Breast epithelium (tissue), 4 donors: ENCODE measurements at places on chromosomes 5 and 9. TPM values are rescaled to one million over a fixed set of nuclear protein-coding genes. Genes with fewer than 3 reads are reported as not detected.

ELP1 gene
- total RNA-seq, result 27.8 TPM

LYRM7 gene
- total RNA-seq, result 15.8 TPM

HTR4 gene
- total RNA-seq, result 0.66 TPM

NFX1 gene
- 45.5 TPM for total RNA-seq

IFNA17 gene
- not detected for total RNA-seq

UNC5A gene
- total RNA-seq, result 0.15 TPM

IFNK gene
- total RNA-seq, result not detected

DNA sequence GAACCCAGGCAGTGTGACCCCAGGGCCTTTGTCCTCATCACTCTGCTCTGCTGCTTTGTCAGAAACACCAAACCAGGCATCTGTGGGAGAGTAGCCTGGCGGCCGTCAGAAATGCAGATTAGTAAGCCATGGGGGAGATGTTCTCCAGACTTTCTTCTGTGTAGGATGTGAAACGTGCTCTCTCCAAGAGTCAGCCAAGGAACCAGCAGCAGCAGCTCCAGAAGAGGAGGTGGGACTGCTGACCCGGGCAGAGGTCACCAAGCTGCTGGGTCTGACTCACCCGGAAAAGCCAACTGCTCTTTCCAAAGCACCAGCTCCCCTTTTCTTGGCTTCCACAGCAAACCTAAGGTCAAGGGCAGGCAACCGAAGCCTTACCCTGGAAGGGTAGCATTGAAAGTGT is 14.4 kb upstream of the ABLIM3 start:
- no peak for DNase-seq

DNA sequence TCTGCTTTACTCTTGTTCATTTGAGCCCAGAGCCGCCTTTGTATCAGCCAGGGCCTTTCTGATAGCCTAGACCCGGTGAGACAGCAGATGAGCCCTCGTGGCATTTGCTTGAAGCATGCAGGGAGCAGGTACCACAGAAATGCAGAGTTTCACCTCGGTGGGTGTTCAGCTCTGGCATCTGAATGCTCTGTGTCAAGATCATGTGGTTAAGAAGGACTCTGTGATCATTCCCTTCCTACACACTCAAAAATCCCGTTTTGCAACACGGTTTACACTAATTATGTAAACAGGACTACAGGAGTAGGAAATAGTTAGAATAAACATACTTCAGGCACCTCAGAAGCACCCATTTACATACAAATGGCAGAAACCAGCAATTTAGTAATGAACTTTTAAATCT is 67.2 kb downstream of the MVB12B start:
- no peak for DNase-seq

- no peak for DNase-seq
Measured at GRCh38 chr9:16102154-16102553, 549.3 kb downstream of the CCDC171 start.

DNA sequence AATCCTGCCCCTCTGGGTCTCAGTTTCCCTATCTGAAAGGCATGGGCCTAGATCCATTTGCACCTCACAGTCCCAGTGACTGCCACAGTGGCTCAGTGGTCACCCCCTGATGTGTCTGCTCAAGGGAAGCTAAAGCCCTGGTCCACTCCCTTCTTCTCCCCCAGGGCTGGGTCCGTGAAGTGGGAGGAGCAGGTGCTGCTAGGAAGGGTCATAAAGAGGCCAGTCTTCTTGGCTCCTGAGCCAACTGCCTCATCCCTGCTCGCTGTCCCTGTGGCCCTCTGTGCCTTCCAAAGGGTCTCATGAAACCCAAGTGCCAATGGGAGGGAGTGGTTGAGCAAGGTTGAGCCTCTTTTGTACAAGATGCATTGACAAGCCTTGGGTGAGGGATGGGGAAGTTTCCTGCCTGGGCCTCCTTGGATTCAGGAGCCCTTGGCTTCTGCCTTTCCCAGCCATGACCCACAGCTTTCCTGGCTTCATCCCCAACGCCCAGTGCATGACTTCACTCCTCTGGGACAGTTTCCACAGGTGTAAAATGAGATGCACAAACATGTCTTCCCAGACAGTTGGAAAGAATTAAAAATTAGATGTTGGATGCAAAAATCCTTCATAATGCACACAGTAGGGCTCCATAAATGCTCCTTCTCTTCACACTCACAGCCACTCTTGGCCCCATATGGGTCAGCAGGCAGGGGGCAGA is 1.6 kb upstream of the SLC6A7 start:
- DNase-seq, result no peak

DNA sequence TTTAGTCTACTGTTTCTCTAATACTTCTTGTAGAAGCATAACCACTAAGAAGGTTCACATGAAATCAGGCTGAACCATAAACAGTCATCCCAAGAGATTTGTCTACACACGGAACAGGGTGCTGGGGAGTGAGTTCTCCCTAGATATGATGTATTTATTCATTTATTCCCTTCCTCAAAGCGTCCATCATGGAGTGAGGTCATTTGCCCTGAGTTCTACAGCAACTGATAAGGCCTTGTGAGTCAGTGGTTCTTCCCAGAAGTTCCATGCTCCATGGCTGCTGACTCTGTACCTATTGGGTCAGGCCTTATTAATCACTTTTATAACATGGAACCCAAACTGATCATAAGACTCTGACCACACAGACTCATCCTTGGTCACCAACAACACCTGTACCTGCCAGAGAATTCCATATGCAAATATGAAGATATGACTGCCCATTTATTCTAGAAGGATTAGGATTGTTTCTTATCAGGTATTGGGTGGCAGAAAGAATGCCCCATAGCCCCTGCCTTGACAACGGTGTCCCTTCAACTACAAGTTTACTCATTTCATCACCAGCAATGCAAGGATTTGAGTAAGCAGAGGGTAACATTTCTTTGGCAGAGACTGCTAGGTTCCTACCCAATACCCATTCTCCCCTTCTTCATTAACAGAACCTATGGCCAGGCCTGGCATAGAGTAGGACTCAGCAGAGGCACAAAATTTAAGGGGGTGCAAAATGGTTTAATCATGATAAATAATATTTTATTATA is 118.1 kb downstream of the LHFPL2 start:
- no peak for DNase-seq

DNA sequence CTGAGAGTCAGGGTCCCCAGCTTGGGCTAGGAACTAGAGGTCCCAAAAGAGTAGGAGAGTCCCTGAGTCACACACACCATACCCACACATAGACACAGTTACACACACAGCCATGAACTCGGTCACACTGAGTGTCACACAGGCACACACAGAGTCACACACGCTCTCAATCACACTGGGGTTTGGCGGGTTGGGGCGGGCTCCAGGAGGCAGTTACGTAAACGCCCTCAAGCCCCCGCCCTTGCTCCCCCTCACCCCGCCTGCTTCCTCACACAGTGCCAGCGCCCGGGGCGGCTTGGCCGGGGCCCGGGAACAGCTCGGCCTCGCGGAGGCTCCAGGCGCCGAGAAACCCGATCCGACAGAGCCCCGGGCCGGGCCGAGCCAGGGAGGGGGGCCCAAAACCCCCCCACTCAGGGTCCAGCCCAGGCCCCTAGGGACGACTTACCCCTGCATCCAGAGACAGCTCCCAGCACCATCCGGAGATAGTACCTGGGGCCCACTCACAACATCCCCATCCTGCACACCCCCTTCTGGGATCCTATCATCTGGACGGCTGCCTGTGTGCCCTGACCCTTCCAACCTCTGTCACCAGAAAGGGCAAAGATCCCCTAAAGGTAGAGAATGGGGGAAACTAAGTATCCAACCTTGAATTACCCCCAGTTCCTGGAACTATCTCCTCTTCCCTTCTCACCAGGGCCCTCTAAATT is 3.5 kb upstream of the CNTFR start:
- DNase-seq, result peak; percentile 80

DNA sequence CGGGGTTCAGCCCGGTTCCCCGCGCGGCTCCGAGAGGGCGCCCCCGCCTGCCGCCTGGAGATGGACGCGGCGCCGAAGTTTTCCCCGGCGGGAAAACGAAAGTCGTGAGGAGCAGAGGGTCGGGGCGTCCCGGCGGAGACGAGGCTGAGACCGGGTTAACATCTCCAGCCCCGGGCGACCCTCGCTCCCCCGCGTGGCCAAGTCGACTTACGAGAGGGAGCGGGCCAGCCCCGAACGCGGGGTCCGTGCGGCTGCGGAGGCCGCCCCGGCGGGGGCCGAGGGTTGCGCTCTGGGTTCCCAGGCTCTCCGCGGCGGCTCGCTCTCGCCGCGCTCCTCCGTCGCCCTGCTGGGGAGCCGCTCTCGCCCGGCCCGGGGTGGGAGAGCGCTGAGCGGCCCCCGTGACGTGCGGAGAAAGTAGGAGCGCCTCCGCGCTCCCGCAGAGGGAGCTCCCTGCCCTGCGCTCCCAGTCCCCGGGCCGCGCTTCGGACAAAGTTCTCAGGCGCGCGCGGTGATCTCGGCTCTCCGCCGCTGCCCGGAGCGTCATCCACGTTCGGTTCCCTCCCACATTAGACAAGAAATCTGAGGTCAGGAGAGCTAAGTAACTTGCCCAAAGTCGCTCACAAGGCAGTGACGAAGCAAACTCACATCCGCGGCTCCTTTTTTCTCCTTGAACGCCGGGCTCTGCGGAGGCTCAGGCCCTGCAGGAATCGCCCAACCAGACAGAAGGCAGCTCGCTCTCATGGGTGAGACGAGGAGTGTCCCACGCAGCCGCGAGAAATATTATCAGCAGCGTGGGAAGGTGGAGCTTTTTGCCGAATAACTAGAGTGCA is 1.2 kb upstream of the GCNT4 start:
- peak; percentile 39 for DNase-seq

GRCh38 chr5:151899399-151899798 is 25.3 kb downstream of the GLRA1 start:
- no peak for DNase-seq

- DNase-seq, result no peak
Measured at GRCh38 chr5:32618962-32619361, 33.6 kb downstream of the SUB1 start.

- DNase-seq, result no peak
Measured at GRCh38 chr5:7500256-7500655, 104.3 kb downstream of the ADCY2 start.

GRCh38 chr5:665956-666711 is 27.0 kb downstream of the TPPP start:
- DNase-seq, result no peak

GRCh38 chr5:175534070-175534932 is 55.9 kb downstream of the SFXN1 start:
- DNase-seq, result peak; percentile 33

DNA sequence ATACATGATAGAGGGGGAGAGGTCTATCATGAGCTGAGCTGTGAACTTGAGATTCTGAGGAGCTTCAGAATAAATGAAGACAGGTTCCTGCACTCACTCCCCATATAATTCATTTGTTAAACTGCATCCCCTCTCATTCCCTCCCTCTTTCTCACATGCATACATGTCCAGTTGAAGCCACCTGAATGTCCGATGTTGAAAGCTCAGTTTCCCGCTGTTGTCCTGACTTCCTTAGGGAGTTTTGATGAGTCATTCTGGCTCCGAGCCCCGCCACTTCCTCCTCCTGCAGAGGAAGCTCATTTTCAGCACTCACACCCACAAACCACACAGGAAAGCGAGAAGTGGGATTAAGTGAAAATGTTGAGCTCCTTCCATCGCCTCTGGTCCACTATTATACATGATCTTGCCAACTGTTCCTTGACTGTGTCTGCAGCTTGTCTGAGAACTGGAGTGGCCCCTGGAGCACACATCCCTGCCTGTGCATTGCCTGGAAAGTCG is 121.2 kb downstream of the CEMIP2 start:
- peak; percentile 34 for DNase-seq

DNA sequence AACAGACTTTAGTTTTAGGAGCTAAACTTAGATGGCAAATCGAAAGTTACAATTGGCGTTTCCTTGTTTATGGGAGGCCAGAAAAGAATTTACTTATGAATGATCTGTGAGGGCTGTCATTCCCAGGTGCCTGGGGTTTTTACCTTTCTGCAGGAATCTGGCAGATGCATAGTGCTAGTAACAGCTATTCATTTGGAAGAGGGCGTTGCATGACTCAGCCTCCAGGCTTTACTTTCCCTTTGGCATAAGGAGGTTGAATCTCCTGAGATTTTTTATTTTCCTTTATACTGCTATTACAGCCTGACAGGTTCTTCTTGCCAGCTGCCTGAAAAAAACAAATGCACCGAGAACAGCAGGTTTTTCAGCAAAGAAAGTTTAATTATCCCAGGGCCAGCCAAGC is 30.0 kb downstream of the CARD6 start:
- DNase-seq, result no peak

DNA sequence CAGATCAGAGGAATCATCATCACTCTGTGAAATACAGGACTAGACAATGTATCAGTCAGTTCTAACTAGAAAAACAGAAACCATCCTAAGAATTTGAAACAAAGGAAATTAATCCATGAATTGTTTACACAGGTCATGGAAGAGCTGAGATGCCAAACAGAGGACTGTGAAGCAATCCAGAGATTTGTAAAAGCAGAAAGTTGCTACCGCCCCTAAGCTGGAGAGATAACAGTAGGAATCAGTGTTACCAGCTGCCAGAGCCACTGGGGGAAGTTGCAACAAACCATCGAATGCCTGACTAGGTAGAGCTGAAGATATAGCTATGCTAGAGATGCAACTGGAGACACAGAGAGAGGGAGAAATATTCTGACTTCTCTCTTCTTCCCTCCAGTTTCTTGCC is 10.4 kb upstream of the MIER3 start:
- no peak for DNase-seq

GRCh38 chr9:26210338-26210851 is 532.2 kb upstream of the TUSC1 start:
- no peak for DNase-seq

DNA sequence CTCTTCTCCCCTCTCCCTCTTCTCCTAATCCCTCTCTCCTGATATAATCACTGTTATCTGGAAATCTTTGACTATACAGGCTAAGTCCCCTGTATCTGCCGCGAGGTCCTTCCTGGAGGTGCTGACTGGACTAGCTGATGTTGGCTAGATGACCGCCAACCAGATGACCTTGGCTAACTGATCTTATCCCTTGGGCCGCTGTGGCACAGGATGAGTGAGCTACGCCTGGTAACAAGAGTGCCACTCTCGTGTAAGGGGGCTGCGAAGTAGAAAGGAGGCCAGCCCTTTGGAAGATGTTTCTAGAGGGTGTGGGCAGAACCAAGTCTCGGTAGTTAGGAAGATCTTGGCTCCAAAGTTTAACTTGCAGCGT is 345 bp upstream of the PRRC1 start:
- DNase-seq, result no peak

DNA sequence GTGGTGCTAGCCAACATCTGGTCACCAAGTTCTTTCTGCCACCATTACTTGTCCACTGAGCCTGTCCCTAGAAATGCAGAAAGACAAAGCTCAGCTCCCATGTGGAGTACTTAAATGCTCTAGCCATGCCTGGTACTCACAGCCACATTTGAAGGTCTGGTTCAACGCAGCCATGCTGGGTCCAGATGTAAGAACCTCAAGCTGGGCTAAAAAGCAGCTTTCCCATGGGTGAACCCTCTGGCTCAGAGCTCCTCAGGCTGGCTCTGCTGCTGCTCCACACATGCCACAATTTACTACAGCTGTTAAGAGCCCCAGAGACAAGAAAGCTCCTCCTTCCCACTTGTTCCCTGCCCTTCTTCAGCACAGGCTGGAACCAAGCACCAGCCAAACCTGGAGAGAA is 97.1 kb upstream of the LRRTM2 start:
- DNase-seq, result no peak
